WTC11 (cell line): ENCODE measurements at places on chromosomes 7 and 10. TPM values are rescaled to one million over a fixed set of nuclear protein-coding genes. Genes with fewer than 3 reads are reported as not detected.

- no peak for DNase-seq
- H3K36me3 ChIP-seq: peaks cover 7% of the 10 kb centered on the region; the same call in 1 of the 2 replicates
- peaks cover 7% of the 10 kb centered on the region; the same call in 1 of the 2 replicates for H3K4me1 ChIP-seq
- no peak overlapping the region for H3K4me3 ChIP-seq
- H3K27me3 ChIP-seq: no peaks in the 10 kb centered on the region
- H3K27ac ChIP-seq: no peak overlapping the region
Observed at GRCh38 chr7:134004829-134005505, 122.2 kb upstream of the LRGUK start.

DNA sequence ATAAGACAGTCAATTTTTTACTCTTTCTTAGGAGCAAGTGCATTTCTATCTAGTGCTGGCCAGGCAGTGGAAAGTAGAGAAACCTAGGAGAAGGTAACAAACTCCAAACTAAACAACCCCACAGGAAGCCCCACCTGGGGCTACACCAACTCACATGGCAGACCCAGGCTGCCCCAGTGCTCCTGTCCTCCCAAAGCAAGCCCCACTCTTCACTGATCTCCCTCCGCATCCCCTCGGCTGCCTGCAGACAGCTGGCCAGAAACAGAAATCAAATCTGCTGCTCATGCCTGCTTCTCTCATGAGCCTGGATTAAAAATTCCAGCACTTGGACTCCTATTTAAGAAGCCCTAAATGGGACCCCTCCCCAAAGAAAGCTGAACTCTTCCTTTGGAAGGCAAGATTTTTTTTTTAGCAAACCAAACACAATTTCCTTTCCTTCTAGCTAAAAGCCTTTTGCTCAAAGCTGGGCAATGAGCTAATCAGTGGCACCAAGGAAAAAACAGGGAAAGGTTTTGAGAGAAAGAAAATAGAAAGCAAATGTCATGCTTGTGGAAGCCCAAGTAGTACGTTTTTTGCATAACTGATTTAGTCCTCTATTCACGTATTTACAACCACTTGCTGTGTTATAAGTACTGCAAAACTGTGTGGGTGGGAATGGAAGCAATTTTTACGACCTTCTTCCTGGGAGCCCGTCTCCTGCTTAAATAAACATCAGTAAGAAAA, 10.8 kb downstream of the PDE1C start:
- peaks cover 71% of the 10 kb centered on the region for H3K27me3 ChIP-seq
- H3K4me1 ChIP-seq: peaks cover 43% of the 10 kb centered on the region
- no peak for DNase-seq

GRCh38 chr10:7826971-7827370, 8.7 kb downstream of the TAF3 start:
- peaks cover 22% of the 10 kb centered on the region for H3K36me3 ChIP-seq
- H3K27ac ChIP-seq: no peak overlapping the region; the same call in 1 of the 2 replicates
- peaks cover 8% of the 10 kb centered on the region for H3K4me1 ChIP-seq
- H3K4me3 ChIP-seq: no peak overlapping the region
- DNase-seq: no peak

DNA sequence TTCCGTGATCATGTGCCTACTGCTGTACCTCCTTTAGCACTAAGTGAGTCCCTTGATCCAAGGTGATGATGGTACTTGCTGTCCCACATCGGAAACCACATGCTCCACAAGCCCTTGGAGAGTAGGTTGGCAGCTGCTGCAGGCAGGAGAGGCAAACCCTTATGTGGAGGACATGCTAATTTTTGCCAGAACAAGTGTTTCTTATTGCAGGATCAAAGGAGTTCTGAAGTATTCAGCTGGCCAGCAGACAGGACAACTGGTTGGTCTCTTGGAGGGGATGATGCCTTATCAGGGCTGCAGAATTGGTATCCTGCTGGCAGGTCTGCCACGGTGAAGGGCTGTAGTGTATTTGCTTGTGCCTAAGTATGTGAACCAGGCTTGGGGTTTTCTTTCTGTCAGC, 36.8 kb downstream of the NACAD start:
- H3K36me3 ChIP-seq: peaks cover 3% of the 10 kb centered on the region; the same call in 1 of the 2 replicates
- H3K4me3 ChIP-seq: no peak overlapping the region
- no peak overlapping the region for H3K27ac ChIP-seq
- no peaks in the 10 kb centered on the region for H3K4me1 ChIP-seq
- no peaks in the 10 kb centered on the region for H3K27me3 ChIP-seq

DNA sequence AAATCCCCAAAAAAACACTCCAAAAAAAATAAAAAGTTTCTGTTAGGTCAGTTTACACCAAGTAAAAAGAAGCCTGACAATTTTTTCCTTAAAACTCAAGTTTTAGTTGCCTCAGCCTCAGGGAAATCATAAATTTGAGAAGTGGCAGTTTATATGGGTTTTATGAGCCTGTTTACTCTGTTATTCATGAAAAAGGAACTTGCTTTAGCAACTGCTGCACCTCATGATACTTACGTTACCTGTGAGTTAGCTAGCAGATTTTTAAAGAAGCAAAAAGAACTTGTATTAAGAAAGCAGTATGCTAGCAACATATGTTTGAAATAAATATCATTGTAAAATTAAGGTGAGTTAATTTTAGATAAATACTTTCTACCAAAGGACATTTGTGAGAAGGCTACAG, 1264.5 kb upstream of the PHF14 start:
- H3K4me3 ChIP-seq: no peak overlapping the region
- peaks cover 6% of the 10 kb centered on the region for H3K4me1 ChIP-seq

DNA sequence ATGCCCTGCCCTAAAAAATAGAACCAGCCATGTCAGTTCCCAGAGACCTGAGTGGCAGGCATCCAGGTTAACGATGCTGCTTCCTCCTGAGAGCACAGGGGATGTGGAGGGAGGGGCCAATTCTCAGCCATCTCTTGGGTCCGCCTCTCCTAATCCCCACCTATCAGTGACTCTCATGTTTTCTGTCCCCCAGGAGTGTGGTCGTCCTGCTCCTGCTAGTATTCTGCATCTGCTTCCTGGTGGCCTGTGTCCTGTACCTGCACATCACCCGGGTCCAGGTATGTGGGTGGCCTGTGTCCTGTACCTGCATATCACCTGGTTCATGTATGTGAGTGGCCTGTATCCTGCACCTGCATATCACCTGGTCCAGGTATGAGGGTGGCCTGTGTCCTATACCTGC, 105.3 kb downstream of the ADCY1 start:
- H3K36me3 ChIP-seq: peaks cover 9% of the 10 kb centered on the region
- peak; percentile 5 for DNase-seq
- no peak overlapping the region for H3K4me3 ChIP-seq
- no peaks in the 10 kb centered on the region for H3K4me1 ChIP-seq

DNA sequence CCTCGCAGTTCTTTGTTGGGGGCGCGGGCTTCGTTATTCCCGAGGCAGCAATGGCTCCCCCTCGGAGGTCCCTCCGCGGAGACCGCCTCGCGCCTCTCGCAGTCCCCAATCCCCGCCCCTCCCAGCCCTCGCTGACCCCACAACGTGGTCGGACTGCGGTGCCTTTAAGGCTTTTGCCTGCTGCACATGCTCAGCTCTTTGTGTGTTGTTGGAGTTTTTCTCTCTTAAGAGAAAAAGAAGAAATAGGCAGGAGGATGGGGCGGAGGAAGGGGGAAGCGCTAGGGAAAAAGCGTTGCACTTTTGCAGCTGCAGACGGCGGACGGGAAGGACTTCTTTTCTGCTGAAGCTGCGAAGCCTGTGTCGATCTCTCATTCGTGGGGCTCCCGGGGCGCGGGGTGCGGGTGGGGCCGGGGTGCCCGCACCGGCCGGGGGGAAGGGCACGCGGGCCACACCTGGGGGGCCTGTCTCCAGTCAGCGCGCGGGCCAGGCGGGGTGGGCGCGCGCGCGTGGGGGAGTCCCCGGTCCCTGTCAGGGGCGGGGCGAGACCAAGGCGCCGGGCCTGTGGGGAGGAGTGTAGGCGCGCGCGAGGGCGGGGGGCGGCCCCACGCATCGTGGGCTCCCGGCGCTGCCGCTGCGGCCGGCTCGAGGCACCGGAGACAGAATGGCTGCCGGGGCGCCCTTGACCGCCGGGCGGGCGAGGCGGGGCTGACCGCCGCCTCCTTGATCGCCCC, 445 bp upstream of the ATRNL1 start:
- peaks cover 24% of the 10 kb centered on the region for H3K27me3 ChIP-seq
- peak overlapping the region; percentile 84 for H3K4me3 ChIP-seq
- H3K27ac ChIP-seq: no peak overlapping the region
- peaks cover 35% of the 10 kb centered on the region for H3K4me1 ChIP-seq
- DNase-seq: peak; percentile 69
- H3K36me3 ChIP-seq: peaks cover 3% of the 10 kb centered on the region; the same call in 1 of the 2 replicates

DNA sequence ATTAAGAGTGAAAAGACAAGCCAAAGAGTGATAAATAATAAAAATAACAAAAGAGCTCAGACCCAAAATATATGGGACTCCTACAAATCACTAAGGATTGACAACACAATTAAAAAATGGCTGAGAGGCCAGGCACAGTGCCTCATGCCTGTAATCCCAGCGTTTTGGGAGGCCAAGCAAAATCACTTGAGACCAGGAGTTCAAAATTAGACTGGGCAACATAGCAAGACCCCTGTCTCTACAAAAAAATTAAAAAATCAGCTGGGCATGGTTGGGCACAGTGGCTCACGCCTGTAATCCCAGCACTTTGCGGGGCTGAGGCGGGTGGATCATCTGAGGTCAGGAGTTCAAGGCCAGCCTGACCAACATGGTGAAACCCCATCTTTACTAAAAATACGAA, 137.3 kb downstream of the IDE start:
- no peaks in the 10 kb centered on the region for H3K36me3 ChIP-seq
- no peak overlapping the region for H3K4me3 ChIP-seq
- no peak overlapping the region for H3K27ac ChIP-seq
- DNase-seq: no peak

DNA sequence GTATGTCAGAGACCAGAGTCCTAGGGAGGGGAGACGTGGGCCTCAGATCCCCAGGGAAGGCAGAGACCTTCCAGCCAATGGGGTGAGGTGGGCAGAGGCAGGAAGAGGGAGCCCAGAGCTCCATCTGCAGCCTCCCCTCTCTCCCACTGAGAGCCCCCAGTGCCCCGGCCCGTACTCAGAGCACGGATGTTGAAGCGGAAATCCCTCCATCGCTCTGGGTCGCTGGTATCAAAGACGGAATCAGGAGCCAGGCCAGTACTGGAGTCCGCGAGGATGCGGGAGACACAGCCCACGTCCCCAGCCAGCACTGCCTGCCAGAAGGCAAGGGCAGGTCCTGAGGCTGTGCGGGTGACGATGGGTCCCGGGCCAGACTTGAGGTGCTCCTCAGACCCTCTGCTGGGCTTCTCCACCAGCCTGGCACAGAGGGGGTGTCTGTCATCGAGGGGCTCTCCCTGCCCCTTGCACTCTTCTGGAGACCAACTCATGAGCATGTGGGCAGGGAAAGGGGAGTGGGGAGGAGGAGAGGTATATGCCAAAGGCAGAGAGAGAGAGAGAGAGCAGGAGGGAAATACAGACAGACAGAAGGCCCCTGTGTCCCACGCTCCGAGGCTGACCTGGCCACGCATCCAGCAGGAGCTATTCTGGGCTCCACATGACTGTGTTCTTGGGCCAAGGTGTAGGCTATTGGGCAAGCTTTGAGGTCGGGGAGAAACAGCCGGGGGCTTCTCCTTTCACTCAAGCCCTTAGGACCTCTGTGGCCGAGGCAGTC, at the start of gene ASB10:
ASB10 (minus strand) TSS at position 611 of the 769 bp plus-strand sequence; CDS start at position 491, 120 bp downstream.
- no peaks in the 10 kb centered on the region for H3K36me3 ChIP-seq
- no peak for DNase-seq
- H3K4me3 ChIP-seq: no peak within 1 kb of the TSS
- no peak within 1 kb of the TSS for H3K27ac ChIP-seq
- no peaks in the 10 kb centered on the region for H3K4me1 ChIP-seq
- H3K27me3 ChIP-seq: no peaks in the 10 kb centered on the region; the same call in 1 of the 2 replicates

DNA sequence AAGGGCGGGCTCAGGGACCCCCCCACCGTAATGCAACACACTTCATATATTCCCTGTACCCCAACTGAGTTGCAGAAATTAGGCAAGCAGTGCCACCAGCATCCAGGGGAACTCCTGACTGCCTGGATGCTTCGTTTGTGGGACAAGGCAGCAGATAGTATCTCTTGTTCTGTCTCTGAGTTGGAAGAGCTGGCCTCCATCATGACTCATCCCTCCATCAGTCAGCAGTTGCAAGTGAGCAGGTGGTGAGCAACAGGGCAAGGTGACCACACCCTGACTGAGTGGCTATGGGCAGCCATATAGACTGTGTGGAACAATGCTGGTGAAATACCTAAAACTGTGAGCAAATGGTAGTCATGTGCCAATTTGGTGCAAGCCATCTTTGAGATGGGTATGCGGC, 22.8 kb upstream of the ADAMTS14 start:
- H3K27me3 ChIP-seq: peaks cover 6% of the 10 kb centered on the region
- DNase-seq: no peak
- H3K36me3 ChIP-seq: peaks cover 37% of the 10 kb centered on the region
- no peak overlapping the region for H3K27ac ChIP-seq

- no peak overlapping the region for H3K27ac ChIP-seq
- no peak overlapping the region for H3K4me3 ChIP-seq
- peaks cover 14% of the 10 kb centered on the region for H3K4me1 ChIP-seq
- no peaks in the 10 kb centered on the region; the same call in 1 of the 2 replicates for H3K27me3 ChIP-seq
- DNase-seq: no peak
Observed at GRCh38 chr7:3201937-3202710, 98.9 kb upstream of the SDK1 start.

- H3K4me1 ChIP-seq: no peaks in the 10 kb centered on the region
- H3K27ac ChIP-seq: no peak overlapping the region
- no peak for DNase-seq
- H3K36me3 ChIP-seq: peaks cover 4% of the 10 kb centered on the region
- no peak overlapping the region for H3K4me3 ChIP-seq
Observed at GRCh38 chr7:116543664-116544063, 18.8 kb downstream of the CAV1 start.

GRCh38 chr7:143906151-143906550, 4.2 kb upstream of the TCAF1 start:
- H3K27ac ChIP-seq: no peak overlapping the region
- peaks cover 51% of the 10 kb centered on the region for H3K4me1 ChIP-seq
- DNase-seq: no peak
- H3K36me3 ChIP-seq: no peaks in the 10 kb centered on the region
- no peak overlapping the region for H3K4me3 ChIP-seq

- H3K4me1 ChIP-seq: 0 out of 2 replicates have a peak, but pooled peaks cover 4% of the 10 kb centered on the region
- H3K36me3 ChIP-seq: no peaks in the 10 kb centered on the region
- no peak overlapping the region for H3K27ac ChIP-seq
- no peak for DNase-seq
Observed at GRCh38 chr10:103501186-103501585, 7.7 kb downstream of the NEURL1 start.

DNA sequence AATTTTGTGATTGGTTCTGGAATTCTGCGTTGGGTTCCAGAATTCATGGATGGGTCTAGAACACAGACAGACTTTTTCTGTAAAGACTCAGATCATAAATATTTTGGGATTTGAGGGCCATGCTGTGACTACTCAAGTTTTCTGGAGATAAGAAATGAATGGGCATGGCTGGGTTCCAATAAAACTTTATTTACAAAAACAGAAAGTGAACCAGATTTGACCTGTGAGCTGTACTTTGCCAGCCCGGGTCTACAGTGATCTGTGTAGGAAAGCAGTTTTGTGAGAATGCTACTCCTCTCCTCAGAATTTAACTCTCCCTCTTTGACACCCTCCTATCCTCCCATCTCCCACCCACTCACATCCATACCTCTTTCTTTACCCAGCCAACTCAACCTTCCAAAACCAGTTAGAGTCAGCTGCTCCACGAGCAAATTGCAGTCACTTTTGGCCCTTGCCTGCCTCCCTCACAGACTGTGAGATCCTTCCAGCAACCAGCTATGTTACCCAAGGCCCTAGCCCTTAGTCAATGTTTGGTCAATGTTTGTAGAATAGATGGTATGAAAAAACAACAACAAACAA, 312.8 kb upstream of the ZMIZ1 start:
- no peak for DNase-seq
- H3K4me3 ChIP-seq: no peak overlapping the region
- H3K27ac ChIP-seq: no peak overlapping the region
- H3K27me3 ChIP-seq: no peaks in the 10 kb centered on the region; the same call in none of the 2 replicates

Gene LIPF
- not detected in 3 replicates for total RNA-seq

Gene GPR15LG
- total RNA-seq: not detected in 3 replicates

Gene SYCE1
- total RNA-seq: not detected in 3 replicates

Gene PLA2G12B
- not detected in 3 replicates for total RNA-seq

Gene ZPBP
- total RNA-seq: not detected in 3 replicates

Gene DDC
- total RNA-seq: not detected in 3 replicates

Gene EGFR
- total RNA-seq: 5.9 to 7.6 TPM (median 6.0 TPM) in 3 replicates

Gene CRHR2
- 0.09 to 0.25 TPM (median 0.22 TPM) in 3 replicates for total RNA-seq
